Stimulated activated naive B cell treated with anti-CD40 and anti-IgM and Interleukin-4, amounts not matched to agents 10 μg/mL and 1 μg/mL and 100 μg/mL, for 72 hours (primary cell): ENCODE measurements at places on chromosomes 3 and 15.

DNA sequence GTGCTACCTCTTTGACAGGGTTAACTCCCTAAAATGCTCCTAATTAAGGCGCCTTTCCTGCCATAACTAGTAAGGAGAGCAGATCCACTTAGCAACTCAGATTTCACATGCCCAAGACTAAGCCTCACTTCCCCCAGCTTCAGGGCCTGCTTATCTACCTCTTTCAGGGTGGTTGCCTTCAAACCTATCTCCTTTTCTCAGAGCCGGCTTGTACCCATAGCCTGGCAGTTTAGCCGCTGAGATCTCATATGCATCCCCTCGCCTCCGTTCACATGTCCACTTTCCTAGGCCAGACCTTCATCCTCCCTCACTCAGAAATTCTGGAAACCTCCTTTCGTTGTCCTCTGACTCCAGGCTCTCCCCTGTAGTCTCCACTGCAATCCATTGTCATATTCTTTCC lies 1.0 kb upstream of the FSTL1 start:
- H3K4me3 ChIP-seq, result peak overlapping the region; percentile 68
- peaks cover 2% of the 10 kb centered on the region for H3K4me1 ChIP-seq
- peaks cover 38% of the 10 kb centered on the region for H3K27me3 ChIP-seq
- H3K36me3 ChIP-seq, result no peaks in the 10 kb centered on the region

DNA sequence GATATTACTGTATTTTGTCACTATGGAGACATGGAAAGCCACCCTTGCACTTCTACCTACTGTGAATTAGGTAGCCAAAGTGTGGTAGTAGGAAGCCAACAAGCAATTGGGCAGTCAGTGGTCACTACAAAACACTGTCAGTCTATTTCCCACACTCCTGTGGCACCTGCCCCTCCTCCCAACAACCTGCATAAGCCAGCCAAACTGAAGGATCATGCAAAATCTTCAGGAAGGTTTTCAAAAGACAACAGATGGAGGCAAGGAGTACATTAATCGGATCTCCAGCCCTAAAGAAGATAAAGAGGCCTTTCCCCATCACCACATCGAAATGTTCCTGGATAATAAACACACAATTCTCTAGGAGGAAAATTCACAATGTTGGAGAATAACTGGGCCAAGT lies 11.9 kb downstream of the POMGNT2 start:
- no peak overlapping the region for H3K4me3 ChIP-seq
- H3K36me3 ChIP-seq, result no peaks in the 10 kb centered on the region
- no peak overlapping the region for H3K27ac ChIP-seq
- H3K27me3 ChIP-seq, result no peaks in the 10 kb centered on the region

GRCh38 chr3:10004960-10005564 lies 18.4 kb upstream of the EMC3 start:
- H3K27me3 ChIP-seq, result no peaks in the 10 kb centered on the region
- peaks cover 34% of the 10 kb centered on the region for H3K4me1 ChIP-seq
- H3K4me3 ChIP-seq, result no peak overlapping the region
- peaks cover 35% of the 10 kb centered on the region for H3K36me3 ChIP-seq
- no peak overlapping the region for H3K27ac ChIP-seq

- no peak for DNase-seq
- no peaks in the 10 kb centered on the region for H3K36me3 ChIP-seq
Observed at GRCh38 chr3:155335724-155336354, 42.4 kb upstream of the STRIT1 start.

DNA sequence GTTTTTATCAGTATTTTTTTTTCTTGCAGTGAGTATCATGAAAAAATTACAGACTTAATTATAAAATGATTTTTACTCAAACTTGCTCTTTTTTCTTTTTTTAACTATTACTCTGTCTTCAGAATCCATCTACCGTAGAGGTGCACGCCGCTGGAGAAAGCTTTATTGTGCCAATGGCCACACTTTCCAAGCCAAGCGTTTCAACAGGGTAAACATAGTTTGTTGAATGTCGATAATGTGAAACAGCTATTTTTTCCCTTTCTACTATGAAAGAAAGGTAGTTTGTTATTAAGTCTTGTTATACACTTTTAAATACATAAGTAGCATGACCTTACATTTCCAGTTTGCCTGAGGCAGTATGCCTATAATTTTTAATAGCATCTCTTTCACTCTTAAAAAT lies 45.6 kb downstream of the PRKCI start:
- peaks cover 1% of the 10 kb centered on the region for H3K4me1 ChIP-seq
- no peak overlapping the region for H3K4me3 ChIP-seq
- no peaks in the 10 kb centered on the region for H3K27me3 ChIP-seq
- H3K27ac ChIP-seq, result no peak overlapping the region
- H3K36me3 ChIP-seq, result peaks cover 32% of the 10 kb centered on the region
- DNase-seq, result no peak

- no peaks in the 10 kb centered on the region for H3K4me1 ChIP-seq
- H3K36me3 ChIP-seq, result no peaks in the 10 kb centered on the region
- H3K27me3 ChIP-seq, result no peaks in the 10 kb centered on the region
- no peak for DNase-seq
- H3K4me3 ChIP-seq, result no peak overlapping the region
- H3K27ac ChIP-seq, result no peak overlapping the region
Observed at GRCh38 chr3:123778991-123779622, 105.0 kb downstream of the MYLK start.

DNA sequence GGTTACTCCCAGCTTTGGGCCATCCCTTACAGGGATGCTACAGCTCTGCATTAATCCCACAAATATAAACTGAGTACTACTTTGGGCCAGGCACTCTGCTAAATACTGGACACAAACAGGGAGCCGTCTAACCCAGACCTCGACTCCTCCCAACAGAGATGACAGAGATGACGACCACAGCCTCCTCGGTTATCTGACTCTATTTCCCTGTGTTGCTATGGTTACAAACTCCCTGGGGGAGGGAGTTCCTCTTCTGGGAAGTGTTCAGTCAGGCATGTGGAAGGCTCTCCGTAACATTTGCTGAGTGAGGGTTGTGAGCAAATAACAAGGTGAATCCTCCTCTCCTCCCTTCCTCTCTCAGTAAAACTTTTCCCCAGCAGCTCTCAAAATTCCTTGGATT lies 6.7 kb upstream of the CMTM7 start:
- no peak overlapping the region for H3K4me3 ChIP-seq
- H3K27ac ChIP-seq, result peak overlapping the region; percentile 92
- H3K36me3 ChIP-seq, result no peaks in the 10 kb centered on the region
- DNase-seq, result peak; percentile 32
- H3K27me3 ChIP-seq, result no peaks in the 10 kb centered on the region

GRCh38 chr15:36589971-36590370 lies 10.5 kb downstream of the CDIN1 start:
- no peaks in the 10 kb centered on the region for H3K27me3 ChIP-seq
- H3K36me3 ChIP-seq, result no peaks in the 10 kb centered on the region
- no peaks in the 10 kb centered on the region for H3K4me1 ChIP-seq
- H3K4me3 ChIP-seq, result no peak overlapping the region
- no peak overlapping the region for H3K27ac ChIP-seq
